ENCODE measurements at places on chromosomes 1 and 21.

DNA sequence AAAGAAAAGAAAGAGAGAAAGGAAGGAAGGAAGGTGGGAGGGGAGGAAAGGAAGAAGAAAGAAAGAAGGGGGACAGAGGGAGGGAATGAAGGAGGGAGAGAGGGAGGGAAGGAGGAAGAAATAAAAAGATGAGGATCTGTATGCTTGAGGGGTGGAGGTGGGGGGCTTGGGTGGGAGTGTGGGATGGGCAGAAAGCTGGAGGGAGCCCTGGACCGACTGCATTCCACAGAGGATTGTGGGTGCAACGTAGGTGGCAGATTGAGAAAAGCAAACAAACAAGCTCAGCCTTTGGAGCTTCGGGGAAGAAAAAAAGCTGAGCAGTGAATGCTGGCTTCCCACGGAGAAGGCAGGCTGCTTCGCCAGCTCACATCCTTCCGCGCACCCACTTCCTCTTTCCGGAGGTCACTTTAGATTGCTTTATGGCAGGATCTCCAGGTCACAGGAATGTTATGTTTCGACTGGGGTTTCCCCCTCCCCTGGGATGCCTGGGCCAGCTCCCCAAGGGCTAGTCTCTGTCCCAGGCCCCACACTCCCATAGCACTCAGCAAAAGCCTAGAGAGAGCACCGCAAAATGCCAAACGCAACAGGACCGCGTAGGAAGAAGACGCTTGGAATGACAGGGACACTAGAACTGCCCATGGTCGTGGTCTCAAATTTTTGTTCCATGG lies 20.7 kb upstream of the LGALS8 start:
- peak; percentile 75 for DNase-seq

- DNase-seq: peak; percentile 55
Observed at GRCh38 chr1:15218287-15219279, 28.4 kb upstream of the FHAD1 start.

GRCh38 chr1:3119725-3120124 lies 50.7 kb downstream of the PRDM16 start:
- no peak for DNase-seq

DNA sequence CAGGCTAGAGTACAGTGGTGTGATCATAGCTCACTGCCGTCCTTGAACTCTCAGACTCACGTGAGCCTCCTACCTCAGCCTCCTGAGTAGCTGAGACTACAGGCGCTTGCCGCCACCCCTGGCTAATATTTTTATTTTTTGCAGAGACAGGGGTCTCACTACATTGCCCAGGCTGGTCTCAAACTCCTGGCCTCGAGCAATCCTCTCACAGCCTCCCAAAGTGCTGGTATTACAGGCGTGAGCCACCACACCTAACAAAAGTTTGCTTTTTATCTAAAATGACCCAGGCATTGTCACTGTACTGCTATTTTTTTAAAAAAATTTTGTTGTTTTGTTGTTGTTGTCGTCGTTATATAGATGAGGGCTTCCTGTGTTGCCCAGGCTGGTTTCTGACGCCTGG lies 46.4 kb downstream of the CAPN2 start:
- peak; percentile 6 for DNase-seq

DNA sequence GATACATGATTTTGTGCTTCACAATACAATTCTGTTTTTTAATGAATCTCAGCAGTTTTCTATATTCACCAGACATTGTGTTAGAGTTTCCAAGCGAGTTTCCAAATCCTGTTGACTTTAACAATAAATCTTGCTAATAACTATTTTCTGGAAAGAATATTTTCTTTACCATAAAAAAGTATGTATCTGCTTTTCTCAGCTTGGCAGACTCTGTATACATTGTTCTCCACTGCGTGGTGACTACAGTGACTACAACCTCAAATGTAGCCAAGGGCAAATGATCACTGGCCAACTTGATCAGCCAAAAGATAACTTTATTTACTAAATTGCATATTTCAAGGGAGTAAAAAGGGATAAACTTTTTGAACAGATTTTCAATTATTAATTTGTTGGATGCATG lies 325.9 kb upstream of the ADAMTS5 start:
- DNase-seq: no peak

GRCh38 chr1:235910357-235911299 lies 43.9 kb upstream of the LYST start:
- DNase-seq: no peak

GRCh38 chr1:47727051-47727696 lies 270.0 kb downstream of the TRABD2B start:
- DNase-seq: no peak

- DNase-seq: no peak
Observed at GRCh38 chr1:193013707-193014106, 45.5 kb downstream of the UCHL5 start.

GRCh38 chr1:18719786-18720451 lies 89.3 kb downstream of the PAX7 start:
- no peak for DNase-seq

DNA sequence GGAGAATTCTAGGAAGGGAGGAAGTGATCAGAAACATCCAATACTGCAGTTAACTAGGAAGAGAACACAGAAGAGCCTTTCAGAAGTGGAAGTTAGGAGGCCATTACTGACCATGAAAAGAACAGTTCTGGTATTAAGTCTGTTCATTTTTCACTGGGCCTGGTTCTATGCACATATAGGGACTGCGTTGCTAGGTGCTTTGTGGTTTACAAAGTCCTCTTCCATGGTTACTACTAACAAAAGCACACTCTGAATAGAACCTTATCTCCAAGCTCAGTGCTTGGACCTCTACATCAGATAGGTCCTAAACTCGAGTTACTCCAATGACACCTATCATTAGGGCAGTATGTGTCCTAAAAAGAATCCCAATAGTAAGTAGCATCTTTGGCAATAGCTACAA lies 75.4 kb downstream of the RPAP2 start:
- no peak for DNase-seq

DNA sequence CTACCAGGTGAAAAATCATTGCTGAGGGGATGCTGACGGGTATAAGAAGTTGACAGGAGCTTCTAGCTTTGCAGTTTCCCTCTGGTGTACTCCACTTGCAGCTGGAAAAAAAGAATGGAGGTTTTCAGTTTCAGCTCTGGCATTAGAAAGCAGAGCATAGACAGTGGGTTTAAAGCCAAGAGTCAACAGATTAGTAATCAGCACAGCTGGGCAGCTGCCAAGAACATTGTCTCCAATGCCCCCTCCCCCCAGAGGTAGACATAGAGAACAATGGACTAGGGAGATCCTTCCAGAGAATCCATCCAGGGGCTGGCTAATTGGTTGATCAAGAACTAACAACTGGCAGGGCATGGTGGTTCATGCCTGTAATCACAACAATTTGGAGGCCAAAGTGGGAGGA lies 10.1 kb upstream of the ZBTB8B start:
- DNase-seq: no peak

DNA sequence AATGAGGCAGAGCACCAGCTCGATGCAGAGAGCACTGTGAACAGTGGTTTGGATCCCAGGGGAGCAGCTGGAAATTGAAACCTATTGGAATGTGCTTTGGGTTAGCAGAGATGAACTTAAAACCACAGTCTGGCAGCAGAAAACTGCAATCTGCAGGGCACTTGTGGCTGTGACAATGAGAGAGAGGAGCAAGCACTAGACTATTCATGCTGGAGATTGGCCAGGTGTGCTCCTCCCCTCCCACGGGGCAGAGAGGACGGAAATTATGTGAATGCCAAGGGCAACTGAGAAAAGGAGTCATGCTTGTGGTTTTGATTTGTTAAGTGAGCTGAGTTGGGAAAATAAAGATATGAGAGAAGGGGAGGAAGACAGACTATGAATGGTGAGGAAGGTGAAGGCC lies 38.1 kb downstream of the HSD3B2 start:
- DNase-seq: no peak

DNA sequence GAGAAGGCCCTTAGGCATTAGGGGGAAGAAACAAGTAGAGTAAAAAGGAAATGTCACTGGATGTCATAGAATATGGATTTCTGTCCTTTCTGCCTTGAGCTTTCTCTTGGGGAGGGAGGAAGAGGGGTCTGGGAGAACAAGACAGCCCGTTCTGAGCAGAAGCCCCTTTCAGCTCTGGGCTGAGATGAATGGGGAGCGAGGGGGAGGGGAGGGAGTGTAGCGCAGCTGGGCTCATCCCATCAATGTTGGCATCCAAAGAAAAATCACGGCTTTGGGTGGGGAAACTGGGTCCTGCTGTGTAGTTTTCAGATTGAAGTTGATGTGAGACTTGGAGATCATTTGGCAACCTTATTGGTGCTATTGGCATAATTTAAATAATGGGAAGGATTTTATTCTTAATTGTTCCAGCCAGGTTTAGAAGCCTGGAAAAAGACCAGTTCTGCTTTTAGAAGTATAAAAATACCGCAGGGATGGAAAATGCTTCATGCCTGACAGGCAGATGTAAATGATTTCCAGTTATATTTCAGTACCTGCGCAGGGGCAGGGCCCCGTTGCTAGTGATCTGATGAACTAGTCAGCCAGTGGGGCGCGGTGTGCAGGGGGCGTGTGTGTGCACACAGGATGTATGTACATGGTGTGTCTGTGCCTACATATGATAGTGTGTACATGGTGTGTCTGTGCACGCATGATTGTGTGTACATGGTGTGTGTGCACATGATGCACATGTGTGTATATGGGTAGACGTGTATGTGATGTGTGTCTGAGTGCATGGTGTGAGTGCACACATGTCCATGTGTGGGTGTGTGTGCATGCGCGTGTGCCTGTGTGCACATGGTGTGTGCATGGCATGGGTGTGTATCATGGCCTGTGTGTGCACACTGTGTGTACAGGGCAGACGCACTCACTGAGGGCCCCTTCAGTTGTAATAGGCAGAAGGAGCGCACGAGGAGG lies 36.0 kb downstream of the ABCG1 start:
- DNase-seq: no peak

DNA sequence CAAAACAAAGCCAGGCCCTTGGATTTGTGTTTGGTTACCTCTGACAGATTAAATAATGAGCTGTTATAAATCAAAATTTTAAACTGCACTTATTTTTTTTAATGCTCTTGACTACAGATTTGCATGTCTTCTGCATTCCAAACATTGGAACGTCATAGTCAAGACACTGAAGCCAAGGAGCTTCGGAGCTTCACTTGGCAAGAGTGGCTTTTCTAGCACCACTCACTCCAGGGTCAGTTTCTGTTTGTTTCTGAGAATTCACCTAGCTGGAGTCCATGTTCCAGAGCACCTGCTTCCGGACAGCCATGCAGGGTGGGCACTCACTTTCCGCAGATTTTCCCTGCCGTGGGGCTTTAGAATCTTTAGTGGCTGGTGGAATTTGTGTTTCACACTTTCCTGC lies 202.9 kb downstream of the ZP4 start:
- DNase-seq: no peak

GRCh38 chr1:209688746-209689234 lies 13.6 kb downstream of the G0S2 start:
- DNase-seq: no peak

- no peak for DNase-seq
Observed at GRCh38 chr1:88800382-88801051, 90.8 kb downstream of the GTF2B start.

GRCh38 chr21:34707876-34708325 lies 39.1 kb downstream of the CLIC6 start:
- no peak for DNase-seq

DNA sequence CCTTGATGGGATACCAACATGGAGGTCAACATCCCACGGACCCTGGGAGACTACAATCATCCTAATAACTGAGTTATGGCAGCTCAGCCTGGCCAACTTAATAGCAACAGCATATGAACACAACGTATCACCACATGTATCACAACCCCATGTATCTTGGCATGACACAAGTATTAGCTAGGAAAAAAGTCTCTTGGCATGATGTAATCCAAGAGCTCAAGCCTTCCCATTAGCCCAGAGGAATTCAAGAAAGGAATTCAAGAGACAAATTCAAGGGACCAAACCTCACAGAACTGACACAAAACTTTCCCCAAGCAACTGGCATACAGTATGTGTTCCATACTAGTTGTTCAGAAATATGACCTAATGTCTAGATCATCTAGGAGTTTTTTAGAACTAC lies 100.9 kb upstream of the HMGB4 start:
- DNase-seq: no peak

DNA sequence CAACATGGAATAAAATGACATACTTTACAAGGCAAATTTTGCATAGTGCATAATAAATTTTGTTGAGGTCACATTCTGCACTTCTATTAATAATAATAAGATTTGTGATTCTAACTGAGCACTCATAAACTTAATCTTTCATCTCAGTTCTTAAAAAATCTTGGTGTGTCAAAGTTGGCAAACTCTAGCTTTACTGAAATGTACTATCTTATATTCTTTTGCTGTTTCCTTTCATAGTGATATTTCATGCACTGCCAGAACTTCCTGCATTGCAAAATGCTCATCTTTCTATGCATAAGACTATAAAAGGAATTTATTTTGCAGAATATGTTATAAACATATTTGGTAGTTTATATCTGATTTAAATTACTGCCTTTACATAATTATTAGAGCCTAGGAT lies 797.6 kb downstream of the ADGRL2 start:
- no peak for DNase-seq

- no peak for DNase-seq
Observed at GRCh38 chr21:27569091-27569490, 602.2 kb upstream of the ADAMTS5 start.

GRCh38 chr21:14076143-14076806 lies 134.5 kb downstream of the LIPI start:
- no peak for DNase-seq

- no peak for DNase-seq
Observed at GRCh38 chr1:58780411-58780810, 3.4 kb downstream of the JUN start.

- DNase-seq: no peak
Observed at GRCh38 chr1:17472814-17473213, 33.3 kb upstream of the RCC2 start.

DNA sequence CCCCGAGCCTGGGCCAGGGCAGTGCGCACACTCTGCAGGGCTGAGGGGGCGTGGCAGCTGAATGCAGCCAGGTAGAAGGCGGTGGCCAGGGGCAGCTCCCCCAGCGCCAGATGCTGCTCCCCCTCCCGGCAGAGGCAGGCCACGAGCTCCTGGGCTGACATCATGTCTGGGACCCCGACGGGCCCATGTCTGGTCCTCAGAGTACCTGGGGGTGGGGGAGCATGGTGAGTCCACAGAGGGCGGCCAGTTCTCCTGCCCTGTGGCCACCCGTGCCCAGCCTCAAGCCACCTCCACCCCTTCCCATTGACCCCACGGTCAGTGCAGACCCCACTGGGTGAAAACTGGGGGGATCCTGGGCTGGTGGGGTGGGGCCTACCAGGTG lies 838 bp downstream of the TTC34 start:
- DNase-seq: peak; percentile 55

DNA sequence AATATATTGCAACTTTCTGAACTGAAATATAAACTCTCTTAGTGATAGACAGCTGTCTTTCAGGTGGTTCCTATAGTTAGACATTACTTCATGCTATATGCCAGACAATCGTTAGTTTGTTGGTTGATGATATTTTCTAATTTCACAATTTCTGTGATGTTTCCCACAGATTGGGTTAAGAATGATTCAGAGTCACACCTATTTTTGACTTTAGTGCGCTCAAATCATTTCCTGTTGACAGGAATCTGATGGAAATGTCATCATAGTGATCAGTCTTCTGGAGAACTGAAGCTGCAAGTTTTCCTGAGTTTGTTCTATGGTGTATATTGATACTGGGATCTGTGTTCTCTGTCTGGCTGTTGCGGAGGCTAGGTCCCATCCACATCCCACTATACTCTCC lies 119.7 kb downstream of the C1orf21 start:
- DNase-seq: no peak

- no peak for DNase-seq
Observed at GRCh38 chr1:64922336-64922735, 44.0 kb downstream of the JAK1 start.

GRCh38 chr1:198686069-198686728 lies 47.4 kb downstream of the PTPRC start:
- DNase-seq: no peak

- no peak for DNase-seq
Observed at GRCh38 chr1:161012420-161012819, 8.5 kb downstream of the F11R start.
